NCI-H1436 treated with DMSO at 0.1 percent for 48 hours (cell line): ENCODE measurements at places on chromosomes 12 and 14.

DNA sequence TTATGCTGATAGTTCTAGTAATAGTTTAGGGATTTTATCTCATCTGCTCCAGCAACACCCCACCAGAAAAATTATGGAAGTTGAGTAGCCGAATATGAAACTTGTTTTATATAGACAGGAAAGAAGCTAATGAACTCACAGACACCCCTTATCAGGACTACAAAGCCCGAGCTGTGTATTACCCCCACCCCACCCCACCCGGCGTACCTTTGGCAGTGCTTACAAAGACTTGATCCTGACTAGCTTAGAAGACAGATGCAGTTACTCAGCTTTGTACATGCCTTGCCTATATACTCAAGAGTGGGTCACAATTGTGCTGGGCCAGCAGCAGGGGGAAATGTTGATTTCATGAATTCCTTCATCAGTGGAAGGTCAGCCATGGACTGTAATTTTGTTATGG is 22.4 kb downstream of the PROX2 start:
- DNase-seq, result no peak

- DNase-seq, result no peak
Observed at GRCh38 chr14:72738161-72738611, 155.7 kb downstream of the DPF3 start.

GRCh38 chr12:101823039-101823438 is 7.7 kb downstream of the GNPTAB start:
- no peak for DNase-seq

DNA sequence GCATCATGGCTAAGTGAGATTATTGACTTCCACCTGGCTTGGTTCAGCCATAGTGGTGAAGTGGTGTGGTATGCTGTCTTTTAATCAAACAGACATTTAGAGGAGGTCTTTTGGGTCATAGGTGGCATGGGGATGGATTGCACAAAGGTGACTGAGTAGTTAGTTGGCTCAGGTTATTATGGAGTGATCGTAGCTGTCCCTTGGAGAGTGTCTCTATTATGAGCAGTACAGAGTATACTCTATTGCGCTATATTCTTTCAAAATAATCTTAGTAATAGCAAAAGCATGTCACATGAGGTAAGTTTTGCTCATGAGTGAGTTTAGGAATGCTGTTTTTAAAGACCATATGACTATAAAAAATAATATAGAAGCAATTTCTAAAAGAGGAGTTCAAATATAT is 60.4 kb downstream of the RASSF8 start:
- no peak for DNase-seq

- no peak for DNase-seq
Observed at GRCh38 chr12:110073049-110073831, 24.9 kb upstream of the C12orf76 start.

- no peak for DNase-seq
Observed at GRCh38 chr12:54439521-54440255, 20.6 kb upstream of the ITGA5 start.

DNA sequence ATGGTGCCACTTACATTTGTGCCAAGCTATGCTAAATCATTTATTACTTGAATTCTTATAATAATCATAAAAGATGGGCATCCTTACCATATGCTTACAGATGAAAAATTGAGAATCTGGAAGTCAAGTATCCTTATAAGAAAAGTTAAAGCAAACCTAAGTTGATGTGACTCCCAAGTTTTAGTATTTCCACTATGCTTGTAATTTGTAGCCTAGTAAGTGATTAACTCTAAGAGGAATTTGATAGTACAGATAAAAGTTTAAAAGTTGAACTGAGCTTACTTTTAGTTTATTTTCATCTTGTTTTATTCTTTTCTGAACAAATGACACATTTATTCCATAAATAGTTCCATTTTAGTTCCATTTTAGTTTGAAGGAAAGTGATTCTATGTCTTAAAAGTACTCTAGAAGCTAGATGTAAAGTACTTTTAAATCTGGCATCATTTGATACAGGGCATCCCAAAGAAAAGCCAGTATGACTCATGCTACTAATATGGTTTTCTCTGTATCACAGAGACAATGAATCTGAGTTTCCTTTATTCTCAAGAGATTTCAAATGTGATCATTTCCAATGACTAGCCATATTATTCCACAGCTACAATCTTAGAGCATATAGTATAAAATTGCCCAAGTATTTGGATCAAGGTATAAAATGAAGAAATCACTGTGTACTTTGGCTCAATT is 596.0 kb downstream of the SLC16A7 start:
- no peak for DNase-seq

DNA sequence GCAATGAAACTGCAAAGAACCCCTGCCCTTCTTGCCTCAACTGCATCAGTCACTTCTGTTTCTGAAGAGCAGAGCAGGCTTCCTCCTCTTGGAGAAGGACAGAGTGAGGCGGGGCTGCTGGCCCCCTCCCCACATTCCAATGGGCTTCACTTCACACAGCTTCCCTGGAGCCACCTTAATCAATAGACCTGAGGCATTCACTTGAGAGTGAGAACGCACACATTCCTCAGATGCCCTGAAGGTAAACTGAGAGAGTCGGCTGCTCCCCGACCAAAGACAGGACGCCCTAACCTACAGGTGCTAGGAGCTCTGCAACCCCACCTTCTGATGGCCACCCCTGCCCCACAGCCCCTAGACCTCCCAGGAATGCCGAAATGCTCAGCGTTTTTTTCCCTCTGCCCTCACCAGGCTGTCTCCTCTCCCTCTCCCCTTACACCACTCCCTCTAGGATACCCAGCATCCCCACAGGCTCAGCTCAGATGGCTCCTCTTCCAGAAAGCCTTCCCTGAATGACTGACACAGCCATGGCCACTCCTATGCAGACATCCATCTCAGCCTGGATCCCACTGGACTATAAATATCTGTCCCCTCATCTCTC is 31.1 kb downstream of the SYNE3 start:
- DNase-seq, result no peak

GRCh38 chr12:24861766-24862540 is 86.9 kb downstream of the BCAT1 start:
- DNase-seq, result no peak

- peak; percentile 75 for DNase-seq
Observed at GRCh38 chr12:110765111-110765510, 22.4 kb upstream of the PPP1CC start.

- no peak for DNase-seq
Observed at GRCh38 chr12:100337299-100337698, 19.6 kb upstream of the SLC17A8 start.

DNA sequence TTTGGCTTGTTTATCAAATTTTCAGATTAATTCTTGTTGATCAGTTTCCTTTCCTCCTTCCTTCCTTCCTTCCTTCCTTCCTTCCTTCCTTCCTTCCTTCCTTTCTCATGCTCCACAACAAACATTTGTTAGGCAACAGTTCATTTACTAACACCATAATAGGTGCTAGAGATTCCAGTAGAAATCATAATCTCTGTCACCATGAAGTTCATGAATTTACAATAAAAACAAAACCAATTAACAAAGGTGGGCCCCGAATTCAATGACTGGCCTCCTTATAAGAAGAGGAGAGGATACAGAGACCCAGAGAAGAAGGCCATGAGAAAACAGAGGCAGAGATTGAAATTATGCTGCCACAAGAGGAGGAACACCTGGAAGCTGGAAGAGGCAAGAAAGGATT is 266.9 kb upstream of the GARIN6 start:
- no peak for DNase-seq

DNA sequence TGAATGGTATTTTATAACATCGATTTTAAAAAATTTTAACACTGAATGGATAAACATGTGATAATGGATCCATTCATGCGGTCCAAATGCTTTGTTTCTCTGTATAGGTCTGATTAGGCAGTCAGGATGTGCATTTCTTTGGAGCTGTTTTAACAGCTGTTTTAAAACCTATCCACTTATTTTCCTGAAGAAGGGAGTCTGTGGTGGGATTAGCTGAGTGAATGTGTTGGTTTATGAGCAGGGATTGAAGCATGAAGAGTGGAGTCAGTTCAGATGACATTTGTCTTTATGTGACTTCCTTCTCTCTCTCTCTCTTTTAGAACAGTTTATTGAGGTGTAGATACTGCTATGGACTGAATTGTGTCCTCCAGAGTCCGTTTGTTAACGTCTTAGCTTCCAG is 37.7 kb downstream of the GLT8D2 start:
- no peak for DNase-seq

DNA sequence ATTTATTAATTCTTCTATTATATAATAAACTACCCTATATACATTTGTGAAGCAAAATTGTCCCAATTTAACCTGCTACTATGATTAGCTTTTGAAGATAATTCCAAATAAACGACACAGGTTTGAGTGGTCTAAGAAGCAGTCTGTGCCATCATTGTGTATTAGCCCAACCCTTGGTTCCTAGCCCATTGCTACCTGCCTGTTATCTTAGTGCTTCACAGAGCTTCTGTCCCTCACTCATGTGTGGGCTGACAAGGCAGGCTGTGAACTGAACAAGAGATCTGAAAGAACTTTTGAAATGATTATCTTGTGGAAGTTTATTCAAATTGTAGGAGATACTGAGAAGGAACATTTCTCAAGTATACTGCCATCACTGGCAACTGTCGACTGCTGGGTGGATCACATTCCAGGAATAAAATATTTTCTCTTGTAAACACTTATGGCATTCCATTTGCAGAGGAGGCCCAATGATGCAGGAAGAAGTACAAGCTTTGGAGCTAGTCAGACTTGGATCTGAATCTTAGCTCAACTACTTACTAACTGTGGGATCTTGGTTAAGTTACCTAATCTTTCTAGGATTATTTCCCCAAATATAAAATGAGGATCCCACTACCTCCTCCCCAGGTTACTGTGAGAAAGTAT is 7.8 kb upstream of the MTERF2 start:
- no peak for DNase-seq

DNA sequence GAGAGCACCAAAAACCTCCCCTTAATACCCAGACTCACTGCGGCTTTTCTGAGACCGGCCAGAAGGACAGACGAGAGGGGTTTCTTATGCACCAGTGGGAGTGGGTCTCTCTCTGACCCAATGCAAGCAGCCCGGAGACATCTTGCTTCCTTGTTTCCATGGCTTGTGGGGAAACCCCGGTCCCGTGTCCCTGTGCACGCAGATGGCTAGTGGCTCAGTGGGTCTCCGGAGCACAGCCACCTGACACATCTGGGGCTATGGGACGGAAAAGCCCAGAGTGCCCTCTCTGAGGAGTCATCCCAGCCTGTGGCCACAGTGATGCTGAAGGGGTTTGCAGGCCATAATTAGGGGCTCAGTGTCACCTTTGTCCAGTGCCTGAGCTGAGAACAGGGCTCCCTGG is 197.6 kb downstream of the PHETA1 start:
- no peak for DNase-seq

- no peak for DNase-seq
Observed at GRCh38 chr12:68364893-68365725, 32.9 kb upstream of the MDM1 start.

- DNase-seq, result no peak
Observed at GRCh38 chr12:29960122-29960521, 176.4 kb upstream of the TMTC1 start.

DNA sequence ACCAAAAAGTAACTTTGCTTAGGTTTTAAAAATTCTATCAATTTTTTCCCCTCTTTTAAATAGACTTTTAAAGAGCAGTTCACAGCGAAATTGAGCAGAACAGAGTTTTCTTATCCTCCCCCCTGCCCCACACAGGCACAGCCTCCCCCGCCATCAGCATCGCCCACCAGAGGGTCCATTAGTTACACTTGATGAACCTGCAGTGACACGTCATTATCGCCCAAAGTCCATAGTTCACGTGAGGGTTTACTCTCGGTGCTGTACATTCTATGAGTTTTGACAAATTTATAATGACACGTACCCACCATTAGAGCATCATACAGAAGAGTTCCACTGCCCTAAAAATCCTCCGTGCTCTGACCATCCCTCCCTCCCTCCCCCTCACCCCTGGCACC is 58.4 kb downstream of the FZD10 start:
- no peak for DNase-seq

DNA sequence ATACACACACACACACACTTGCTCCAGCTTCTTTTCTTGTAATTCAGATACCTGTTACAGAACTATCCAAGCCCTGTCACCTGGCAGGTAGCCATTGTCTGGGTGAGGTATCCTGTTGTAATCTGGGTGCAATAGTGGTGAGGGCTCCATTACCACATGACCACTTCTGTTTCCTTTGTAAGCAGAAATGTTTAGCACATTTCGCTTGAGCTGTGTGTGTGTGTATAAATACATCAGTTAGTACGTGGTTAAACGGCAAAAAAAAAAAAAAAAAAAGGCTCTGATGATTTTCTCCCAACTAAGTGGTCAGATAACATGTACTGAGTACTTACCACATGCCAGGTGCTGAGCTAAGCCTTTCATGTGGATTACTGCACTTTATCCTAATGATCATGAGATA is 129.3 kb upstream of the SSTR1 start:
- DNase-seq, result no peak

DNA sequence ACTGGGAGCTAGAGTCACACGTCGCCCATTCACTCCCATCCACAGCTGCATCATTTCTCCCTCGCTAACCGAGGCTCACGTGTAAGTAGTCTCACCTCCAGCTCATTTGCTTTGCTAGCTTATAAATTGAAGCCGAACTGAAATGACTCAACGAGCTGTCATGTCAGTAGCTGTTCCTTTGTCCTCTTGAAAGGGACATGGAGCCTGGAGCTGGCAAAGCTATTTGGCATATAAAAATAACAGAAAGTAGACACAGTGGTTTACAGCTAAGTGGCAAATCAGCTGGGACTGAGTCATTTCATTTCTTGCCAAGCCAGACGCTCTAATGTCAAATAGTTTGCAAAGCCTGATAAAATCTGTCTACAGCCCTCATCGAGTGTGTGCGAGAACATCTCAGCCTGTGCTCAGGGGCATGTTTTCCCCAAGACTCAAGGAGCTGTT is 114.4 kb upstream of the TMEM233 start:
- DNase-seq, result no peak

DNA sequence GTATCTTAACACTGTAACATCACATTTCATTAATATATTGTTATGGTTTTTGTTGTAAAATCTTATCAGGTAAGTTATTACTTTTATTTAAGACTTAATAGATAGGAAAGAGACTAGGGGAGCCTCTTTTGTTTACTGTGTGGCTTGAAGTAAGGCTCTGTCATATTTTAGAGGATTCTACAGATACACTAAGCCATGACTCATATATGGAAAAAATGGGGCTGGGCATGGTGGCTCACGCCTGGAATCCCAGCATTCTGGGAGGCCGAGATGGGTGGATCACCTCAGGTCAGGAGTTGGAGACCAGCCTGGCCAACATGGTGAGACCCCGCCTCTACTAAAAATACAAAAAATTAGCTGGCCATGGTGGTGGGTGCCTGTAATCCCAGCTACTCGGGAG is 23.6 kb upstream of the NPFF start:
- no peak for DNase-seq

- peak; percentile 64 for DNase-seq
Observed at GRCh38 chr14:91249841-91250616, 5.5 kb upstream of the GPR68 start.

GRCh38 chr12:47504775-47505446 is 200.9 kb downstream of the RPAP3 start:
- no peak for DNase-seq

- no peak for DNase-seq
Observed at GRCh38 chr14:105525861-105526775, at the start of gene TMEM121. Gene TMEM121, plus strand, starts transcription at chr14:105526583. Its CDS starts 2,252 bp downstream, at chr14:105528835.

- DNase-seq, result no peak
Observed at GRCh38 chr14:38824706-38825105, 278.3 kb downstream of the SEC23A start.

GRCh38 chr14:28975084-28975483 is 208.5 kb downstream of the FOXG1 start:
- no peak for DNase-seq
